ENCODE measurements at places on chromosomes 3 and 15.

- peak; percentile 3 for DNase-seq
Measured at GRCh38 chr3:39291903-39292329, 12.1 kb upstream of the CX3CR1 start.

GRCh38 chr3:80116281-80116680, 348.5 kb upstream of the ROBO1 start:
- no peak for DNase-seq

- DNase-seq = no peak
Measured at GRCh38 chr15:50100486-50100885, 18.5 kb downstream of the ATP8B4 start.

DNA sequence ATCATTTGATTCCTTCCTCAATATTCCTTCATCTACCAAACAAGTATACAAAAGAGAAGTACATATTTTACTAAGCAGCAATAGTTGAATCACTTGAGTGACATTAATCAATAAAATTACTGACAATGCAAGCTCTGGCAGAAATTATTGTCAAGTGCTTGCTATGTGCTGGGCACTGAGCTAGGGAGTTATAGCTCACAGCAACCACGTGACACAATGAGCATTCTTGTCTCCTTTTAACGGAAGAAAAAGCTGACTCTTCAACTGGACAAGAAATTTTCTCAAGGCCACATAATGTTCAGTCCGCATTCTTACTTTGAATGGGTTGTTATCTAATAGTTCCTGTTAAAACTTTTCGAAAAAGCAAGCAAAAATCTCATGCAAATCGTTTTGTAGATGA, 500.1 kb downstream of the PYDC2 start:
- no peak for DNase-seq

DNA sequence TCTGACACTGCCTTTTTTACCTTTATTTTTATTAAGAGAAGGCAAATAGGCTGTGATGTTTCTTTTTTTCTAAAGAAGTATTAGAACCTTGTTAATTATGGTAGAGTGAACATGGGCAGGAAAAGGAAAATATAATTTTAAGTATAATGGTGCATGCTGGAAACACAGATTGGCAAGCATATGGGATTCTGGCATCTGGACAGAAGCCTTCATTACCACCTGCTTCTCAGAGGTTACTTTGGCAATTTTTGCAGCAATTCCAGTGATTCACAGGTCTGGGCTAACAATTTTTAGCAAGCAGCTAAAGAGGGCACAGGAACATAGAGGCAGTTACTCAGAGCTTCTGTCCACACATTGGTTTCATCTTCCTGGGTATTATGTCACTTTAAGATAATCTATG, 258.3 kb downstream of the DIPK2A start:
- DNase-seq = peak; percentile 96

DNA sequence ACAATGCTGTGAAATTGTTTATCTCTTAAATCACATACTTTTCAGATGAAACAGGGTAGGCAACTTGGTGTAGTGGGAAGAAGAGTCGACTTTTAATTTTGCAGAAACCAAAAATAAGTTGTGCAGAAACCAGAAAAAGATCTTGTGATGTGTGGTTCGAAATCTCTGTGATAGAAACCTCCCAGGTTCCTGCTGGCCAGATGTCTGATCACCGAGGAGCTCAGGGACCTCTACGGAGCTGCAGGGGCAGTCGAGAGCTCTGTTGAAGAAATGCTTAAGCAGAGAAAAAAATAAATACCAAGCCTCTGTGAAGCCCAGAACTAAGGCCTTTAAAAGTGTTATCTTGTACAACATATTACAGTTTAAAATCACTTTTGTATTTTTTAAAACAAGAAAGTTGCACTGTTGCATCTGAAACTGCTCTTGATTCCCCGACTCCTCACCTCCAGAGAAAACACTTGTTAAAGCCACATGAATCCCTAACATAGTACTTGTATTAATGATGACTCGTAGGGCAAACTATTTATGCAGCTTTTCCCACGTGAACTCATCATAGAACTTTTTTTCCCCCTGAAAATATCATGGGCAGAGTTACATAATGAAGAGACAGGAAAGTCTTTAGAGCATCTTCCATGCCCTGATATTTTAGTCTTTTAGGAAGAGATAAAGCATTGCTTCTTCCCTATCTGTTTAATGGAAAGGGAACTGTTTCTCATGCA, 51.3 kb downstream of the CCK start:
- DNase-seq = no peak

DNA sequence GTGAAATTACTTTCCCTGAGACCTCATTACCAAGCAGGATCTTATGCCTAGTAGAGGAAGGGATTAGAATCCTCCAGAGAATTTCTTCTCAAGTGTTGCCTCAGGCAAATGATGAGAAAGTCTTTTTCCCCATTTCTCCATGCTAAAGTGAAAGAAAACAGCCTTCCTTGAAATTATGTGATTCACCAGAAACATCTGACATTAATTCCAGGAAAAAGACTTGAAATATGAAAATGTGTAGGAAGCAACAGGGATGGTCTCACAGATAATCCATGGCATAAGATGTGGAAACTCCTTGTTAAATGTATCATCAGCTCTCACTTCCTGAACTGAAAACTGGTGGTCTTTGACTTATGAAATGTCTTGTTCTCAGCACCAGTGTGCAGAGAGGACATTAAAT, 17.9 kb upstream of the ABI3BP start:
- DNase-seq = no peak

DNA sequence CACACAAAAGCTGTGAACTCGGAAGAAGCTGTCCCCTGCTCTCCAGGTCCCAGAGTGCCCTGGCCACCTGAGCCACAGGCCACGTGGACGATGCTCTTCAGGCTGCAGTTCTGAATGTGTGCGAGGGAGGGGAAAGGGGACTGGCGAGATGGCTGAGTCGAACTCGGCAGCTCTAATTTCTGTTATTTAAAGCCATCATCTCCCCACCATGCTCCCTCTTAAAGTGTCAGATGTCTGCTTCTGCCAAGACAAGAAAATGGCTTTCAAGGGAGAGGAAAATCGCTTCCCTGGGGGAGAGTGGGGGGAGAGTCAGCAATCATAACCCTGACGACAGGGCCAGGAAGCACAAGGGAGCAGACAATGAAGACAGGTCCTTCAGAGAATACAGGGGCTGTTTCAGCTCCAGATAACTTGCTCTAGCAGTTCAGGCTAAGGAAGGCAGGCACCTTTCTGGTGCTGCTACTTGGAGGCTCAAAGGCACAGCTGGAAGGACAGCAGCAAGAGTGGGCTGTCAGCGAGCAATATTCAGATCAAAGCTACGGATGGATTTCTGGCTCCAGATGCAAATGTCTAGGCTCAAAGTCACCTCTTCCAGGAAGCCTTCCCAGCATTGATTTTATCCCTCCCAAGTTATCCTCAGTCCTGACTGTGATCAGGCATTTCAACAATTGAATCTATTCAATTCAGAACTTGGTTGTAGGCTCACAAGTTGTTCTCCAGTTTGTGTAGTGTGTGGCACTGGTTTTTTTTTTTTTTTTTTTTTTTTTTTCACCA, 15.5 kb upstream of the CCDC33 start:
- DNase-seq = no peak

- no peak for DNase-seq
Measured at GRCh38 chr3:25037049-25037547, 391.0 kb upstream of the RARB start.

DNA sequence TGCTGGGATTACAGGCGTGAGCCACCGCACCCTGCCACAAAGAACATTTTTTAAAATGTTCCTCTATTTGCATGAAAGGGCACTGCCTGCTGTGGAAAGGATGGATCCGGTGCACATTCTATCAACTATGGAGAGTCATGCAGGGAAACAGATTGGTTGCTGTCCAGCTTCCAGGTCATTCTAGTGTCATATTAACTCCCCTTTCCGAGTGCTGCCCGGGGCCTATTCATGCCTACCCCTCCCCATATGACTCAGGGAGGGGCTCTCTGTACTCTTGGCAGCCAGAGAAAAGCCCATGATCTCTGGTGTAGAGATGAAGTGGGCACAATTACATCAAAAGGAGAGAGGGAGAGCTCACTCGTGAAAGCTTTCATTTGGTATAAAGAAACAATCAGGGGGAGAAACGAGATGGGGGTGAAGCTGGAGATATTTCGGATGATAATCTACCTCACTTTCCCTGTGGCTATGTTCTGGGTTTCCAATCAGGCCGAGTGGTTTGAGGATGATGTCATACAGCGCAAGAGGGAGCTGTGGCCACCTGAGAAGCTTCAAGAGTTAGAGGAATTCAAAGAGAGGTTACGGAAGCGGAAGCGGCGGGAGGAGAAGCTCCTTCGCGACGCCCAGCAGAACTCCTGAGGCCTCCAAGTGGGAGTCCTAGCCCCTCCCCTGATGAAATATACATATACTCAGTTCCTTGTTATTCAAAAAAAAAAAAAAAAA, 16.1 kb upstream of the AHSG start:
- no peak for DNase-seq

GRCh38 chr3:81871358-81872155, 110.1 kb upstream of the GBE1 start:
- no peak for DNase-seq

DNA sequence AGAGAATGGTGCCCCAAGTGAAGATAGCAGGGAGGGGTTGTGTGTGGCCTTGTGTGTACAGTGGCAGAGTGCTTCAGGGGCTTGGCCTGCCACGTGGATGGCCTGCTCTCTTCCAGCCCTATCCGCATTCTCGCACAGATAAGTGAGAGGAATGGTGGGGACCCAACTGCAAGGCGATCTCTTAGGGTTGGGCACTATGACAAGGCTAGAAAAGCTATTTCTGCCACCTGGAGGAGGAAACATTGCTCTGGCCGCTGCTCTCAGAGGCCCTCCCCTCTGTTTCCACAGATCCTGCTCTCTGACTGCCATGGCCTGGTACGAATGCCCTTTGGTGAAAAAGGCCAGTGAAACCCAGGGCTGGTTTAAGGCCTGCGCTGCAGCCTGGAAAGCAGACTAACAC, 20.6 kb downstream of the EEFSEC start:
- DNase-seq = no peak

- DNase-seq = no peak
Measured at GRCh38 chr3:183213415-183214276, 39.4 kb upstream of the B3GNT5 start.

DNA sequence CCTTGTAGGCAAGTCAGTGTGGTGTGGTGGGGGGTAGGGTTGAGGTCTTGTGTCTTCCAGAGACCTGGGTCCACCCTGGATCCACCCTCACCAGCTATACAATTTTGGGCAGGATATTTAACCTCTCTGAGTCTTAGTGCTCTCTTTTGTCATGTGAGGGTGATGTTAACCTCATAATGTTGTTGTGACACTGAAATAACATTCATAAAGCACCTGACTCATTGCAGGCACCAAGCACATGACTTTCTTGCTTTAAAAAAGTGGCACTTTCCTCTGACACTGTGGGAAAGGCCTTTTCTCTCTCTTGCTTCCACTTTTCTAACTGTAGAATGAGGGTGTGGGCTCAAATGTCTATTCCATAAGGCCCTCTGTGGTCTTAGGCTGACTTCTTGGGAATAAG, 75.5 kb downstream of the SCN10A start:
- DNase-seq = no peak

- no peak for DNase-seq
Measured at GRCh38 chr3:187719628-187720336, 17.4 kb upstream of the RTP2 start.

DNA sequence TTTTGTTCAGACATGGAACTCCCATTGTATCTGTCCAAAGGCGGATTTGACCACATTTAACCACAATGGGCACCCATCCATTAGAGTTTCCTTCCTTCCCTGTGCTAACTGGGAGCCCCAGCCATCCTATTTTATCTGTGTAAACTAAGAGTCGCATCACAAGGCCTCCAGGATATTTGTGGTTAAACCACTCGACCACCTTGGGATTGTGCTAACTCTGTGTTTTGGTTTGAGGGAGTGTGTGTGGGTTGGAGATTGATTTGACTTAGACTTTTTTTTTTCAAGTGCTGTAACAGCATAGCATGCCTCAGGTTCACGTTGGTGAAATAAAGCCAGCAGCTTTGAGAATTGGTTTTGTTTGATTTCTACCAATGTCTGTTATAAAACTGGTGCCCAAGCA, 100.4 kb upstream of the TP63 start:
- no peak for DNase-seq

- no peak for DNase-seq
Measured at GRCh38 chr15:63231706-63232105, 42.3 kb downstream of the RAB8B start.

GRCh38 chr3:42498791-42499477, 3.5 kb upstream of the VIPR1 start:
- DNase-seq = no peak

All from NCI-H1694 treated with DMSO at 0.1 percent for 48 hours (cell line).